ENCODE measurements at places on chromosomes 13 and 19.

DNA sequence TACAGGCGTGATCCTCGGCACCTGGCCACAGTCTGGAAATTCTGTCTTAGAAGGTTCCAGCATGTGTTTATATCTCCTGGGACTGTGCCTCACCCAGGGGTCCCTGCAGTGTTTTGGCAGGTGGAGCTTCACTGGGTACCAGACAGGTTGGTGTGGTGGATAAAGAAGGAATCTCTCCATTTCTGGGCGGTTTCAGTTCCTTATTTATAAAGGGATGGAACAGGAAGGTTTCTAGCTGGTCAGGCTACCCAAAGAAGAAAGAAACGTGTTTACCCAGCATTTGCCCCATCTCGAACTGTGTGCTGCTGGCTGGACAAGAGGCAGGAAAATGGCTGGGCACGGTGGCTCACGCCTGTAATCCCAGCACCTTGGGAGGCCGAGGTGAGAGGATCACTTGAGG lies 9.8 kb downstream of the PNPLA6 start:
- no peak for DNase-seq

GRCh38 chr13:76703216-76703615 lies 183.0 kb downstream of the KCTD12 start:
- no peak for DNase-seq

DNA sequence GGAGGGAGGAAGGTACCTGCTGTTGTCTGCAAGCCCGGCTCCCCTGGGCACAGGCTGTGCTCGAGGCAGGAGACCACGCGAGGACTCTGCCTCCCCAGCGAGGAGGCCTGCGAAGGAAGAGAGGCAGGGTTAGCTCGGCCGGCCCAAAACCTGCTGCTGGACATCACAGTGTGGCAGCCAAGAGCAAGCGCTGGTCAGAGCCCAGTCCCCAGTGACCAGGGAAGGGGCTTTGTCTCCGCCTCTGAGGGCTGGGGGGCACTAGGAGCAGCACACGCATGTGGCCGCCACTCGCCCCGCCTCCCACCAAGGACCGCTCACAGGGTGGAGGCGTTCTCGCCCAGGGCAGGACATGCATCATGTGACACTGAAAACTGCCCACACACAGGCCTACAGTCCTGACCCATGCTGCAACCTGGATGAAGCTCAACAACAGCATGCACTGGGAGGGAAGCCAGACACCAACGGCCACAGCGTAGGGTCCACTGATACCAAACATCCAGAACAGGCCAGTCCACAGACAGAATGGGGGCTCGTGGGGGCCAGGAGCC lies 8.5 kb downstream of the MIER2 start:
- no peak for DNase-seq

- peak; percentile 60 for DNase-seq
Observed at GRCh38 chr13:20702915-20703779, at the start of gene IL17D. Gene IL17D, plus strand, starts transcription at chr13:20703699. Its CDS starts 303 bp downstream, at chr13:20704002.

- no peak for DNase-seq
Observed at GRCh38 chr19:43913383-43913782, 21.7 kb downstream of the ZNF45 start.

DNA sequence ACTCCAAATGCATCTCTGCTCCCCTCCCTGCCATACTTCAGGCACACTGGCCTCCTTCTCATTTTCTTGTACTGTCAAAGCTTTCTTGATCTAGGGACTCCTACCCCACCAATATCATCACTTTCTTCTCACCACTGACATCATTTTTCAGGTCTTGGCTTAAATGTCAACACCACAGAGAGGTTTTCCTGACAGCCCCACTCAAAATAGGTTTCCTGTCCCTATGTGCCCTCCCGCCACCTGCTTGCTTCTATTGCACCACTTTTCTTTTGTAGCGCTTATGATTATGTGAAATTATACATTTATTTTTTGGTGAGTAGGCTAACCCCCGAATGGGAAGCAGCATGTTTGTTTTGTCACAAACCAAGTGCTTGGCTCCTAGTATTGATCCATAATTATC lies 164.6 kb downstream of the NDFIP2 start:
- no peak for DNase-seq

Measured in kidney (tissue), 22 donors.